ENCODE measurements at places on chromosomes 13 and 19.
A peak's percentile ranks its signal among the peaks of the same experiment; 100 is the strongest.

DNA sequence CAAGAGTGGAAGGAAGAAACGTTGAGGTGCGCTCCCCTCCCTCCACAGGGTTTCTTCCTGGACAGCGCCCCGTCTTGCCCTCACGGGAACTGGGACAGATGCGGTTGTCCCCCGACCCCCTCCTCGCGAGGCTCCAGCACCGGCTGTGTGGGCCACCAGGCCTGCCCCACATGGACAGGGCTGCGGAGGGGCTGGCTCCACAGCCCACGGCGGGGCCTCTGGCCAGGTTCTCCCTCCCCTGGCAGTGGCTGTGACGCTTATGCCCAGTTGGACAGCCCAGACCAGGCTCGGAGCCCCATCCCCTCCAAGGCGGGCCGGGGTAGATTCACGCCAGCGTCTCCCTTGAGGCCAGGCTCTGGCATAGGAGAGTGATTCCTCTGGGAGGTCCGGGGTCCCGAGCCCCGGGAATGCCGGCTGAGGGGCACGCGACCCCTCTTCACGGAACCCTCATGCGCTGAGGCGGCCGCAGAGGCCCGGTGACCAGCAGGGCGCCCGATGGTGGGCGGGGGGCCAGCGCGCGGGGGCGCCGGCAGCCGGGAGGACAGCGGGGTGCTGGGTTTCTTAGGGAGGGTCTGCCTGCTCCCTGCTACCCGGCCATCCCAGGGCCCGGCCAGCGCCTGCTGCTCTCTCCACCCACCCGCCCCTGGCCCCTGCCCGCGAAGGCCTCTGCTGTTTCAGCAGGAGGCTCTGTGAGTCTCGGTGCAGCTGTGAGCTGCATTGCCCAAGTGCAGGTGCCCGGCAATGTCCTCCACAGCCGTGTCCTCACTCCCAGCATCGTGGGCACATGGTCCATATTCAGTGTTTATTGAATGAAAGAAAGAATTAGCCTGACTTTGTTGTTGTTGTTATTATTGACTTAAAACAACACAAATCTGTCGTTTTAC is 20.3 kb upstream of the GAS6 start:
- no peak for DNase-seq

- peak; percentile 78 for DNase-seq
Measured at GRCh38 chr19:16778796-16779411, 50.3 kb upstream of the SIN3B start.

GRCh38 chr13:88656751-88657150 is 985.6 kb downstream of the SLITRK5 start:
- DNase-seq = peak; percentile 61

GRCh38 chr19:8342316-8342683 is 762 bp downstream of the KANK3 start:
- no peak for DNase-seq

GRCh38 chr13:47133011-47133445 is 236.2 kb upstream of the HTR2A start:
- DNase-seq = no peak

- DNase-seq = no peak
Measured at GRCh38 chr13:37295071-37295470, 189.6 kb upstream of the CSNK1A1L start.

DNA sequence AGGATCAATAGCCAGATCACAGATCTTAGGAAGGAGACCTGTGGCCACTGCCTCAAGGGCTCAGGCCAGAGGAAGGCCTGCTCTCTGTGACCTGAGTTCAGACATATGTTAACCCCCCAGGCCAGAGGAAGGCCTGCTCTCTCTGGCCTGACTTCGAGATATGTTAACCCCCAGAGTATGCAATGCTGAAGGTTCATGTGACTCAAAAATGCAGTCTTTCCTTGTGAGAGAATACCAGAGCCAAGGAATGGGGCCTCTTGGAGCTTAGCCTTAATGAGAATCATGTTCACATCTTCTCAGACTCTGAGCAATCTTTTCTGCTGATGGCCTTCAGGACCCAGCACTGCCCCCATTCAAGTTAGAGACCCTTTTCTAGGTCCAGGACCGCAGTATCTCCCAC is 36.7 kb downstream of the MBNL2 start:
- no peak for DNase-seq

- DNase-seq = peak; percentile 55
Measured at GRCh38 chr13:26971990-26972887, 199.4 kb downstream of the USP12 start.

- peak; percentile 65 for DNase-seq
Measured at GRCh38 chr13:75458696-75459422, 23.1 kb downstream of the TBC1D4 start.

DNA sequence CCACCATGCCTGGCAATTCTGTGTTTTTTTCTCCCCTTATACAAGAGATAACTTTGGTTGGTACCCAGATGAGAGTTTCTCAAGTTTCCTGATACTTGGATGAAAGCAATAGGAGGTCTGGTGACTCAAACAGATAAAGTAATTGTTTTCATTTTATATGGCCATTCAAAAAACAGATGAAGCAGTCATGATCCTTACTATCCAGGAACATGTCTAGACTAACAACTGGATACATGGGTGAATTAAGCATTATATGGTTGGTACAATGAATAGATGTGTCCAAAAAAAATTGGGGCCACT is 8.5 kb downstream of the ZNF430 start:
- DNase-seq = no peak

- no peak for DNase-seq
Measured at GRCh38 chr19:45763691-45764294, 5.3 kb downstream of the SIX5 start.

DNA sequence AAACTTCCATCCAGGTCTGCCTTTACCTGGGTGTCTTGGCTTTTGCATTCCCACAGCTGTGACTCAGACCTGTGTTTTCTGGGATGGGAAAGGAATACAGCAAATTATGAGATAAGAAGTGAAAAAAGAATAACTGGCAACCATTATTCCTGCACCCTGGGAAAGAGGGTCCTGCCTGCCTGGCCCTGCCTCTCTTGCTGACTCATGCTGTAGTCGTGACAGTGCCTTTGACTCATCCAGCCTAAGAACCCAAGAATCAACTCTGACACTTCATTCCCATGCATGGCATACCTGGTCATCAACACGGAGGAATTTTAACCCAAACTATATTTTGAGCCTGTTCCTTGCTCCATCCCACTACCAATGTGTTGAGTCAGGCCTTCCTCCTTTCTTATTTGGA is 185.4 kb upstream of the SERP2 start:
- DNase-seq = peak; percentile 91

GRCh38 chr13:19984430-19985218 is 26.1 kb downstream of the ZMYM2 start:
- peak; percentile 29 for DNase-seq

- DNase-seq = peak; percentile 94
Measured at GRCh38 chr19:16078759-16079707, 2.7 kb downstream of the TPM4 start.

- DNase-seq = no peak
Measured at GRCh38 chr13:95880331-95880730, 172.9 kb downstream of the UGGT2 start.

DNA sequence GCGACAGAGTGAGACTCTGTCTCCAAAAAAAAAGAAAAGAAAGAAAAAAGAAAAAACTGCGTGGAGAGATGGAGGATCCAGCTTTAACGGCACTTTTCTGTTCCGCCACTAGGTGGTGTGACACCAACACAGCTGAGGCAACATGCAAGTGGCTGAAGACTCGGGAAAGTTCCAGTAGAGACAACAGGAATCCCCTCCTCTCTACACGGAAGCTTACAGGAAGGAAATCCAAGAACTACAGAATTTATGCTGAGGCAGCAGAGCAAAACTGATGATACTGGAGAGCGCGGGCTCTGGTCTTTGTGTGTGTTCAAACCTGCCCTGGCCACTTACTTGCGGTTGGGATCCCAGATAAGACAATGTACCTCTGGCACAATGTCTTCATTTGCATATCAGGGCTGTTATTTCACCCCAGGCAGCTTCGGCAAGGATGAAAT is 9.9 kb downstream of the RANBP3 start:
- peak; percentile 85 for DNase-seq

DNA sequence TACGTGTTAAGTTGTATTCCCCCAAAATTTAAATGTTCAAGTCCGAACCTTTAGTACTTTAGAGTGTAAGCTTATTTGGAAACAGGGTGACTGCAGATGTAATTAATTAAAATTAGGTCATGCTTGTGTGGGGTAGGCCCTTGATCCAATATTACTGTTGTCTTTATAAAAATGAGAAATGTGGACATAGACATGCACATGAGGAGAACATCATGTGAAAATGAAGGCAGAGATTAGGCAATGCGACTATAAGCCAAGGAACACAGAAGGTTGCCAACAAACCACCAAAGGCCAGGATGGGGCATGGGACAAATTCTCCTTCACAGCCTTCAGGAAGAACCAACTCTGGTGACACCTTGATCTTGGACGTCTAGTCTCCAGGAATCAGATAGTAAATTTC is 1698.4 kb upstream of the SLC10A2 start:
- DNase-seq = no peak

- no peak for DNase-seq
Measured at GRCh38 chr13:80633251-80633650, 292.3 kb upstream of the SPRY2 start.

All from epithelial cell of esophagus (primary cell).